ENCODE measurements at places on chromosomes 4 and X.

DNA sequence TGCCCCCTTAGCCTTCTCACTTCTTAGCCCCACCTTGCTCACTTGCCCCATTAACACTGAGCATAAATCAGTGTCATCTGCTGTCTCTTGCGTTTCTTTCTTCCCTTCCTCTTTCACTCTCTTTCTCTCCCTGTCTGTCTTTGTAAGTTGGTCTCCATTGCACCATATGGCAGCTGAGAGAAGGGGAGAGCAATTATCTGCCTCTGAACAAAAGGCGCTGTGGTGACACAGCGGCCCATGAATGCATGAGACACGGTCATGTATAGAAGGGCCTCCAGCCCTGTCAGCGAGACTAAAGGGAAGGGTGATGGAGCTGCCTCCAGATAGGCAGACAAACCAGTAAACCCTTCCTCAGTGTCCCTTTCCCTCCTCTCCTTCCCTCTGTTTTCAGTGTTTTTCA is 88.8 kb upstream of the PCDH18 start:
- no peak for ATAC-seq

DNA sequence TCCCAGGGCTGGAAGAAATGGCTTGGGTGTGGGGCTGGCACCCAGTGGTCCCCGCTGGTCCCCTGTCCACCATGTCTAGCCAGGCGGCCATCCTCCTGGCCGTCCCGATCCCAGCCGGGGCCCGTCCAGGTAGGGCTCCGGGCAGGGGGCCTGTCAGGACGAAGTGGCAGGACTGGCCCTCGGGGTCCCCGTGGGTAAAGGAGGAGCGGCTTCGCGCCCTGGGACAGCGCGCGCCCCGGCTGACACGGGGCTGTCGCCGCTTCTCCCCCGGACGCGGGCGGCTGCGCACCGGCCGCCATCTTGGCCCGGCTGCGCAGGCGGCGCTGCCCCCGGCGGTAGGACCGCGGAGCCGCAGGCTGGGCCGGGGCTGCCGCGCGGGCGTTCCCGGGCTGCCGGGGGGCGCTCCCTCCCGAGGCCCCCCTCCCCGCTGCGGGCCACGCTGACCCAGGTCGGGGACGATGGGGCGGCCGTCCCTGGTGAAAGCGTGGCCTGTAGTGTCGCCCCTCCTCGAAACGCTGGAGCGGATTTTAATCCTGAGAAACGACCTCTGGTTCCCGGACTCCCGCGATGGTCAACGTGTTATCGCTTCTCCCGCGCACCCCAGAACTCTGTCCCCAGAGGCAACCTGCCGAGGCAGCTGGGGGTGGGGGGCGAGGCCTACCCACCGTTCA is 60.4 kb upstream of the BCOR start:
- ATAC-seq: peak; percentile 61

DNA sequence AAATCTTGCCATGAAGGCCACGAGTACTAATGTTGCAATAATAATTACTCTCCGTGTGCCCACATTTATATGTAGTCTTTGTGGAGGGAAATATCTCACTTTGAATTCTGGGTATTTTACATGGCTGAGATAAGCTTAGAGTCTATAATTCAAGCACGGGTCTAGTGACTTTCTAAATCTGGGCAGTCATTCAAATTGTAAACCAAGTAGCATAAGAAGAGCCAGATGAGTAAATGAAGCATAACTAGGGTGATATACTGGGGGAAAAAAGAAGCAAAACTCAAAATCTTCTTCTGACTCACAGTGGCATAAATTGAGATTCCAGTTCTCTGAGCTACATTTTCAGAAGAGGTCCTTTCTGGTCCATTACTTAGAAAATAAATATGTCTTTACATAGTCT is 53.0 kb downstream of the MAPK10 start:
- ATAC-seq: no peak

DNA sequence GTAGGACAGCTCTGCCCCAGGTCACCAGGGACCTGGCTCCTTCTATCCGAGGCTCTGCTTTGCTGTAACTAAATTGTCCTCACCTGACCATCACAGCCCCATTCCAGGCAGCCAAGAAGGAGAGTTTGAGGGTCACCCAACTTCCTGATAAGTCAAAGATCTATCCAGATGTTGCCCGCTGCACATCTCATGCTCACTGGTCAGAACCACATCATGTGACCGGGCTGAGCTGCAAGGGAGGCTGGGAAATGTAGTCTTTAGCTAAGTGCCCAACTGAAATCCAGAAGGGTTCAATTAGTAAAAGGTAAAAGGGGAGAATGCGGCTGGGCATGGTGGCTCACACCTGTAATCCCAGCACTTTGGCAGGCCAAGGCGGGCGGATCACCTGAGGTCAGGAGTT is 18.4 kb downstream of the HMX1 start:
- no peak for ATAC-seq

DNA sequence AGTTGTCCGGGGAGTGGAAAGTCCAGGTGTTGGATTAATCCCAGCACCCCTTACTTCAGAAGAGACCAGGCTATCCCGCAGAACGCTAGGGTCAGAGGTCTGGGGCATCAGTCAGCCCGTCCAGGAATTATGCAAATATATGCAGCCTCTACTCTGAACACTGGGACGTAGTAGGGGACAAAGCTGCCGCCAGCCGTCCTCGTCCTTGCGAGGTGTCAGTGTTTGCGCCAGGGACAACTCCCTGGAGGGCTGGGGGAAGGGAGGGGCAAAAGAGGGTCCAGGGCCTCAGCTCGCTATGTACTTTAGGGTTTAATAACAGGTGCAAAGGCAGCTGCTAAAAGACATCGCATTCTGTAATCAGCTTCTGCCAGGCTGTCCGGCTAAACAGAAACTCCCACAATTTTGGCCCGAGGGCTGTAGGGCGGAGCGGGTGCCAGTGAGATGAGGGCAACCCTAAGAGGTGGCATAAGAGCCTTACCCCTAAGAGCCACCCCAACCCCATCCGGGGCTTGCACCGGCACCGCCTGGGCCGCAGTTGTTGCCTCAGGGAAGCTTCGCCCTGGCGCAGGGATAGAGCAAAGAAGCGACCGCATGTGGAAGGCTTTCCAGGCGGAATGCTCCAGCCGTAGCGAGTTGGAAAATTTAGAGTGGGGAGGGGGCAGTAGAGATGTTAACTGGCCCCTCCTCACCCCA is 8.4 kb downstream of the HAND2 start:
- ATAC-seq: no peak

DNA sequence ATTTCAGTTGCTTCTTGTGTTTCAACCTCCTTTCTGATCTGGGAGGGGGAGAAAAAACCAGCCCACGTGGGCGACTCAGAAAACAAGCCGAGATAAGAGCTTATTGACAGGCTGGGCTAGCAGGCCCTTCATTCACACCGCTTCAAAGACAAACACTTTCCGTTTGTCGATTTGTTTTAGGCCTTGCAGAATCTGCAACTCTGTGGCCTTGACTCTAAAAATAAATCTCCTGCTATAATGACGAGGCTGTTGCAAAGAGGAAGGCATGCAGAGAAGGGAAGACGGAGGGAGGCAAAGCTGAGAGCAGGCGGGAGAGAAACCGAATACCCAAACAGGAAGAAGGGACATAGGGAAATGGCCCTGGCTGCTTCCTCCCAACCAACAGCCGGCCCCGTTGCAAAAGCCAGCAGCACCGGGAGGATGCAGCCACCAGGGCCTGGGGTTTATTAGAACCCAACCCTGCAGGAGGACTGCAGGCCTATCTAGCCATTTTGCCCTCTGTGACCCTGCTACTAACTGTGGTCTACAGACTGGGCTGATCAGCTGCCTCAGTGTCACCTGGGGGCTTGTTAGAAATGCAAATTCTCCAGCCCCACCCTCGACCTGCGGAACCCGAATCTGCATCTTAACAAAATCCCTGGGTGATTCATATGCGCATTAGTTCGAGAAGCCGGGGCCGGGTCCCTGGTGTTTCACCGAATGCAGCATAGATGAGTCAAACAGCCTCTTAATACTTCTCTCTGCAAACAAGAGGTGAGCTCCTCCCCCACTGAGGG is 325.5 kb downstream of the BCOR start:
- no peak for ATAC-seq

DNA sequence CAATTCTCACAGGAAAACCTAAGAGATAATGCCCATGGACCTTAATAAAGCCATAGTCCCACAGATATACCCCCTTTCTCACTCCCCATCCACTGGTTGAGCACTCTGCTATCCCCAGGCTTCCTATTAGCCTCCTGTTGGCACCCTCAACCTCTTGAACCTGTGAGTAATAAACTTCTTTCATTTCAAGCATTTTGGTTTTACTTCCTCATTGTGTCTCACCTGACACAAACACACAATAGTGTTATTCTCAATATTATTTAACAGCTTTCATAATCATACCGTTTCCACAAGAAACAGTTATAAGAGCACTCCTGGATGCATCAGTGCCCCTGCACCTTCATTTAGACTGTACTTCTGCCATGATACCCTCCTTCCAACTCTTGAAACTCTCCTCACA is 56.8 kb downstream of the TRPC5 start:
- ATAC-seq: no peak

DNA sequence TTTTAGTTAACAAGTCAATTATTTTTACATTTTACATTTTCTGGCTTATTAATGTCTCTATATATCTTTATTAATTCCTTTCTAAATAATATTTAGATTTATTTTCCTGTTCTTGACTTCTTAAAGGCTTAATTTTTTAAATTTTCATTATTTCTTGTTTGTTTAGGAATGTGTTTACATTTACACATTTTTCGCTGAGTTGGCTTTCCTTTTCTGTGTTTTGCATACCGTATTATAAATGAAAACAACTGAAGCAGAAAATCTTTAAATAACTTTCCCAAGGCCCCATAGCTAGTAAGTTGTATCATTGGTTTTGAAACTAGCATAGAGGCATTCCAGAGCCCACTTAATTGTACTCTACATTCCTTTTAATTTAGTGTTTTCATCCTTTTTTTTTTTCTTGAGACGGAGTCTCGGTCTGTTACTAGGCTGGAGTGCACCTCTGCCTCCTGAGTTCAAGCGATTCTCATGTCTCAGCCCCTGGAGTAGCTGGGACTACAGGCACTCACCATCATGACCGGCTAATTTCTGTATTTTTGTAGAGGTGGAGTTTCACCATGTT is 261.6 kb downstream of the IQCM start:
- ATAC-seq: no peak
